ENCODE measurements at places on chromosomes 12 and 14.

DNA sequence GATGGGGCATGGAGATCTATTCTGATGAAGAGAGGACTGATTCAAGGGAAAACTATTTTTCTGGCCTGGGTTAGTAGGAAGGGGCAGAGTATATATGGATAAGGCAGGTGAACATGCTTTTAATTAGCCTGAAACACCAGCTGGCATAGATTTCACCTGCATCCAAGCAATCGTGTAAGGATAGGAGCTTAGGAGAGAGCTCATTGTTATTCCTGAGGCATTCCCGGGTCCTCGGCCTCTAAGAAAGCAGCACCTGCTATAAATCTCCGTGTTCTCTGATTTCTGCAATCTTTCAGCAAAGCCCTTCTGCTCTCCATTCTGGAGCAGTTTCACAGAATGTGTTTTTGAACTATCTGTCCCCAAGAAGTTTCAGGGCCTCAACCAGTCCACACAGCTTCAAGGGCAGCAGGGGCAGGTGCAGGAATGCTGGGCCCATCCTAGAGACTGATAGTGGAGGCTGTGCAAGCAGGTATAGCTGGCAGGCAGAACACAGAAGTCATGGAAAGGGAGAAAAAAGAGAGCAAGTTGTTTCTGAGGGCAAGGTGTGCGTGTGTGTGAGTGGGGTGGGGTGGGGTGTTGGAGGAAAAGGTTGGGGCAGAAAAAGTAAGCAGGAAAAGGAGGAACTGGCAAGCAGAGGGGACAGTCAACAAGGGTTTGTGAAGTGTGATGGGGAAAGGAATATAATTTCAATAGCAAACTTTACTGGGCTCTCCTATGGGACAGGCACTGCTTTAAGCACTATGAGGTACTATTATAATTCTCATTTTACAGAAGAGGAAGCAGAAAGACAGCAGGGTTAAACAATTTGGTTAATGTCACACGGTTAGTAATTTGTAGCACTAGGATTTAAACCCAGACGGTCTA is 203.7 kb upstream of the SSTR1 start:
- DNase-seq, result no peak

GRCh38 chr12:69570545-69571399 is 14.5 kb upstream of the CCT2 start:
- peak; percentile 83 for DNase-seq

- peak; percentile 89 for DNase-seq
Measured at GRCh38 chr12:59040656-59041055, 120.4 kb upstream of the LRIG3 start.

DNA sequence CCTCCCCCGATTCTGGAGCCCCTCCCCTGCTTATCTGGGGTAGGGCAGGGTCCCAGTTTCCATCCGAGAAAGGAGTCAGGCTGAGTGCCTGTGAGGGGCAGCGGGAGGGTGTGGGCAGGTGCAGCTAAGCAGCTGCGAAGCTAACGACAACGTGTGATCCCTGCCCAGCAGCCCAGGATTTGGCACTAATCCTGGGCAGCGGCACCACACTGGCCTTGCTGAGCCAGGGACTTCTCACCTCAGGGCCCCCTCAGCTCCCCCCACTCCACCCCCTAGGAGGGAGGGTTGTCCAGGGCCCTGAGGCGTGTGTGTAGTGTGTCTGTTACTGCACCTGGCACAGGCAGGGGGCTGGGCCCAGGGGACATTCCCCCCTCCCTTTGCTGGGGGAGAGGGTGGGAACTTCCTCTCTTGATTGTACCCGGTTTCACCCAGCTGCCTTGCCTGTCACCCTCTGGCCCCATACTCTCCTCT is 1.8 kb downstream of the SMIM41 start:
- DNase-seq, result no peak

- no peak for DNase-seq
Measured at GRCh38 chr14:69042787-69043444, 63.8 kb upstream of the ACTN1 start.

DNA sequence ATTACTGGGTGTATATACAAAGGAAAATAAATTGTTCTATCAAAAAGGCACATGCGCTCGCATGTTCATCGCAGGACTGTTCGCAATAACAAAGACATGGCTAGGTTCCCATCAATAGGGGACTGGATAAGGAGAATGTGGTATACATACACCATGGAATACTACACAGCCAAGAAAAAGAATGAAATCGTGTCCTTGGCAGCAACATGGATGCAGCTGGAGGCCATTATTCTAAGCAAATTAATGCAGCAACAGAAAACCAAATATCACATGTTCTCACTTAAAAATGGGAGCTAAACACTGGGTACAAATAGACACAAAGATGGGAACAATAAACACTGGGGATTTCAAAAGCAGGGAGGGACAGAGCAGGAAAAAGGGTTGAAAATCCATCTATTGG is 58.6 kb downstream of the PKP2 start:
- no peak for DNase-seq

DNA sequence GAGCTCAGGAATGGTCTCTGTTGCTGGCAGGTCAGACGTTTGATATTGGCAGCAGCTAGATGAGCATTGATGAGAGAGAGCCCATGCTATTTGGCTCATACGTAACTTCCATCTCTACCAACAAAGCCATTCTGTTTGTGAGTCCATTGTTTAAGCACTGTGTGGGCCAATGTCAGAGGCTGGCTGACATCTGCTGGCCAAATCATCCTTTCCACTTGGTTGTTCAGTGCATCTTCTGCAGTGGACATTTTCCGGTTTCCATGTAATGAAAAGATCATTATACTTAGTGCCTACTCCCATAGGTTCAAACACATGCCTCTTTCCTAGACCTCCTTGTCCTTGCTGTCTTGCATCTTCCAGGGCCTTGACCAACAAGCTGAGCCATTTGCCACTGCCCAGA is 59.2 kb downstream of the IFT81 start:
- DNase-seq, result no peak

GRCh38 chr14:51207621-51208020 is 32.4 kb upstream of the TMX1 start:
- no peak for DNase-seq

- DNase-seq, result no peak
Measured at GRCh38 chr14:100058777-100059437, 6.3 kb upstream of the EVL start.

DNA sequence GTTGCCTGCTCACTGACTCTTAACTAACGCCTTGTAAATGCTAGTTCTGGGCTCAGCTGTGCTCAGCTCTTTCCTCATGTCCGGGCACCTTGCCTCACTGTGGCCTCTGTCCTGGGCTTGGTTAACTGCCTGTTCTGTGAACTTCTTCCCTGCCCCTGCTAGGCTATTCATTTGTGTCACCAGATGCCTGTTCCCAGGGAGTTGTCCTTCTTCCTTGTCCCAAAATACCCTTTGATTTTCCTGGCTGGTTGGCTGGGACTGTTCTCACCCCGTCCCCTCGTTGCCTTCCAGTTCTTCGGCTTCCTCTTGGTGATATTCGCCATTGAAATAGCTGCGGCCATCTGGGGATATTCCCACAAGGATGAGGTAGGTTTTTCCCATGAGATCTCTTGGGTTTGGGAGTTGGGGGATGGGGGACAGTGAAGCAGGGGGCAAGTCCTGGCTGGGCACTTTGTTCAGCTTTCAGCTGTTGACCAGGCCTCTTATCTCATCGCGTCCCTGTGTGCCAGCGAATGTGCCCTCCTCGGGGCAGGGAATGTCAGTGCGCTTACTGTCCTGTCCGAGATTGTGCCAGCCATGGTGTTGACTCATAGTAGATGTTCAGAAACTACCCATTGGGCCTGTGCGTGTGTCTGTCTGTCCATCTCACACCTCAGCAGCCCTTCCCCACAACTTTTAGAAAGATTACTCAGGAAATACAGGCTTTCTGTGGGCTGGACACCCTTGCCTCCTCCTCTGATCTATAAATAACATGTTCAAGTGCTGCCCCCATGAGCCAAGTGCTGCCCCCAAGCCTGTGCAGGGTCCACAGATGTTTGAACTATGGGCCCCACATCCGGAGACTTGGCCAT is 33.1 kb downstream of the CD9 start:
- no peak for DNase-seq

DNA sequence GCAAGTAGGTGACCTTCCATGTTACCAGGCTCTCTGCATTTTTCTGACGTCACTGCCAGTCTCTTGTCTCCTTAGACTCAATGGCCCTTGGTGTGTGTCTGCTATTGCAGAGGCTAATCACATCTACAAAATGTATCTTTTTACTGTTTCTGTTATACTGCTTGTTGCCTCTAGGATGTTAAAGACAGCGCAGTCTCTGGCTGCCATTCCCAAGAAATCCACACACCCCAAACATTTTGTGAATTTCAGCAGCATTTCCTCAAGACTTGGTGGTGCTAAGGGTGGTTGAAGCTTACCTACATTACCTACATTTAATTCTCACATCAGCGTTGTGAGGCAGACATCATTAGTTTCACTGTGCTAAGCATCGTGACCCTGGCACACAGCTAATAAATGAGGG is 87.2 kb downstream of the C12orf75 start:
- DNase-seq, result no peak

DNA sequence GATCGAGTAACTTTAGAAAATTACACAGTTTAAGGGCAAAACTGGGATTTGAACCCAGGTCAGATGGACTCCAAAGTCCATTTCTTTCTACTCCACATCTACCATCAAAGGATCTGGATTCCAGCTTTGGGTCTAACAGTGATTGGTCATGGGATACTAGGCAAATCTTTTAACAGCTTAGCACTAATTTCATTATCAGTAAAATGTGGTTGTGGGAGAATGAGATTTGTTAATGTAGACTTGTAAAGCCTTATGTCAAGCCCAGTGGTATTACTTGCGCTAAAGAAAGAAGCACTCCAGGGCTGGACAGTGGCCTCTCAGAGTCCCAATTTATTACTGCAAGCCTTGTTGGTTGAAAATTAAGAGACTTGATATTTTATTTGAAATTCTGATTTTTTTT is 65.2 kb upstream of the MANSC4 start:
- no peak for DNase-seq

DNA sequence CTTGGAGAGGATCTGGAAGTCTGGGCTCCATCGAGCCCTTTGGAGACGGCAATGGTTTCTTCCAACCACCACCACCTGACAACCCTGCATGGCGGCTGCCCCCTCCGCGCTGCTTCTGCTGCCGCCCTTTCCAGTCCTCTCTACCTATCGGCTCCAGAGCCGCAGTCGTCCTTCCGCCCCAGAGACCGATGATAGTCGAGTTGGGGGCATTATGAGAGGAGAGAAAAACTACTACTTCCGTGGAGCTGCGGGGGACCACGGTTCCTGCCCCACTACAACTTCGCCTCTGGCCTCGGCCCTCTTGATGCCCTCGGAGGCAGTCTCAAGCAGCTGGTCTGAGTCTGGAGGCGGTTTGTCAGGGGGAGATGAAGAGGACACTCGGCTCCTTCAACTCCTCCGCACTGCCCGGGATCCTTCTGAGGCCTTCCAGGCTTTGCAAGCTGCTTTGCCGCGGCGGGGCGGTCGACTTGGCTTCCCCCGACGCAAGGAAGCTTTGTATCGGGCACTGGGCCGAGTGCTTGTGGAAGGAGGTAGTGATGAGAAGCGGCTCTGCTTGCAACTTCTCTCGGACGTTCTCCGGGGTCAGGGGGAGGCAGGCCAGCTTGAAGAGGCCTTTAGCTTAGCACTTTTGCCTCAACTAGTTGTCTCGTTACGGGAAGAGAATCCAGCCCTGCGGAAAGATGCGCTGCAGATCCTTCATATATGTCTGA is 499 bp downstream of the TOGARAM1 start:
- peak; percentile 60 for DNase-seq

DNA sequence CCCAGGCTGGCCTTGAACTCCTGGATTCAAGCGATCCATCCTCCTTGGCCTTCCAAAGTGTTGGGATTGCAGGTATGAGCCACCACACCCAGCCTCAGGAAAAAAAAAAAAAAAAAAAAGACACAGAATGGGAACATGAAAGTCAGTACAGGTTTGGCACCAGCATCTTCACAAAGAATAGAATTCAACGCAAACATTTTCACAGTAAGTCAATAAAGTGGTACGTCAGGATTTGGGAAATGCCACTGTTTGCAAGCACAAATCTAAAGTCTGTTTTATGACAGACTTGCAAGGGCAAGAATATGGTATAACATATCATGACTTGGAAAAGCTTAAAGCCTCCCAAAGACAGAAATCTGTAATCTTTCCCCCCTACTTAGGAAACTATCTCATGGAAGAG is 34.9 kb upstream of the WDR89 start:
- DNase-seq, result no peak

GRCh38 chr14:33709283-33709682 is 241.6 kb downstream of the EGLN3 start:
- no peak for DNase-seq

GRCh38 chr12:4894019-4894418 is 15.7 kb upstream of the KCNA1 start:
- DNase-seq, result no peak

DNA sequence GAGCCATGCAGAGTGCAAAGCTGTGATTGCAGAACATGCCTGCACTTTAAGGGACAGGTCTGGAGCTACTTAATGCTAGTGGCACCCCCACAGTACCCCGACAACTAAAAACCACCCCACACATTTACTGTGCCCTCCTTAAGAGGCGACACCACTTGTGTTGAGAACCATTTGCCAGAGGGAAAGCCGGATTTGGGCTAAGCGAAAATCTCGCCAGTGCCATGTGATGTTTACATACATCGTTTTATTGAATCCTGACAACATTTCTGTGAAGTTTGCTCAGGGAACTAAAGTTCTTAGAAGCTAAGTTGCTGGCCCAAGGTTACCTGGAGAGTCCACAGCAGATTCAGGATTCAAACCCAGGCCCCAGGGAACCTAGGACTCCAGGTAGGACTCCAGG is 119.0 kb upstream of the FKBP4 start:
- DNase-seq, result no peak

GRCh38 chr12:388541-389141 is 479 bp downstream of the KDM5A start:
- DNase-seq, result peak; percentile 36

DNA sequence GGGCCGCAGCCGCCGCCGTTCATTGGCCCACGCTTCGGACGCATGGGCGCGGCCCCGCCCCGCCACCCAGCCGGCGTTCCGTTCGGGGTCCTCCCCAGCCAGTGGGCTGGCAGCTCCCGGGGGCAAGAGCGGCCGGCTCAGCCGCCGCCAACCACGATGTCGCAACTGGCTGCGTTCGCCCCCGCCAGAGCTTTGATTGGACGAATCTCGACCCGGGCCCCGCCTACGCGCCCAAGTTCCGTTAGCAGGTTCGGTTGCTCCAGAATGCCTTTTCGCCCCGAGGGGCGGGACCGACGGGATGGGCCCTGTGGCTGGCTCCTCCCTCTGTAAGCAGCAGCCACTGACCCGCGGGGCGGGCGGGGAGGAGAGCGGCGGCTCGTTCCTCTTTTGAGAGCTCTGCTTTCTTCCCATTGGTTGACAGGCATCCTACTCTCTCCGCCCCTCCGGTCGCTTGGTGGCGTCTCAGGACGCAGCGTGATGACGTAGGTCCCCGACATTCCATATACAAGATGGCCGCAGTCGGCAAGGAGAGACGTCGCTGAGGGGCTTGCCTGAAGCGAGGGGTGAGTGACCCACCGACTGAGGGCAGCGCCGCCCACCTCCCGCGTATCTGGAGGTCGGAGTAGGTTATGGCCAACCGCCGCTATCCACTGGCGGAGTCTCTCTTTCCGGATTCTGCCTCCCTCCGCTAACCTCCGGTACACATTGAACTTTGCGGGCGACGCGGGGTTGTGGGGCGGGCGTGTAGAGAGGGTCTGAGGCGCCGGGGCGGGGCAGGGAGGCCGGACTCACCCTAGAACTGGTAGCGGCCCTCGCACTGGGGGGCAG is at the start of gene CCNK:
CCNK (plus strand) TSS at position 493 of the 828 bp plus-strand sequence. CDS start 11,269 bp downstream, outside the sequence.
- peak; percentile 100 for DNase-seq

All from fibroblast of the aortic adventitia (primary cell).